GM19239 (cell line): ENCODE measurements at places on chromosomes 11 and 22.

- no peak for DNase-seq
Observed at GRCh38 chr11:98180921-98181320, 839.8 kb upstream of the CNTN5 start.

DNA sequence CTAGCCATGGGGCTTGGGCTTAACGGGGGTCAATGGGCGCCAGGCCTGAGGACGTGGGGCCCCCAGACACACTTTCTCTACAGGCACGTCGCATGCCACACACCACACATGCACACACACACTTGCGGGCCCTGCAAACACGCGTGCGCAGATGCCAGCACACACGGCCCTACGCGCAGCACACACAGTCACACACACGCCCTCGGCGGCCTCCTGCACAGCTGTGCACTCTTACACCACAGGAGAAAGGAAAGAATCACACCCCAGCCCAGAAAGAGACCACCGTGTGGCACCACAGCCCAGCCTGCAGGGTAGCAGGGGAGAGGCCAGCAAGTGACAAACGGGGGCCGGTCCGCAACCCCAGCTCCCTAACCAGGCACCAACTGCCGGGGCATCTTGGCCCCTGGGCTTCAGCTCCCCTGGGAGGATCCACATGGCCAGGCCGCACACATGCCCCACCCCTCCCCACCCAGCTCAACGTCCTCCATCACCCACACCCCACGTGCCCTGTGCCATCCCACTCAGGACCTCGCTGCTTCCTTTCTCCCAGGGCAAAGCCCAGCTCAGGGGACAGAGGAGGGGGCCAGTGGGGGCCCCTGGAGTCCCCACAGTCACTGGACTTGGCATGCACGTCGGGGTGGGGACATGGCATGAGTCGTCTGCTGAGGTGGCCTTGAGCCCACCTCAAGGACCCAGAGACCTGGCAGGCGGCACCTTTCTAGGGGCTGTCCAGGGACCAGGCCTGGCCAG lies 26.3 kb upstream of the TH start:
- no peak for DNase-seq

GRCh38 chr11:65356394-65356972 lies 1.9 kb downstream of the TIGD3 start:
- DNase-seq: no peak

DNA sequence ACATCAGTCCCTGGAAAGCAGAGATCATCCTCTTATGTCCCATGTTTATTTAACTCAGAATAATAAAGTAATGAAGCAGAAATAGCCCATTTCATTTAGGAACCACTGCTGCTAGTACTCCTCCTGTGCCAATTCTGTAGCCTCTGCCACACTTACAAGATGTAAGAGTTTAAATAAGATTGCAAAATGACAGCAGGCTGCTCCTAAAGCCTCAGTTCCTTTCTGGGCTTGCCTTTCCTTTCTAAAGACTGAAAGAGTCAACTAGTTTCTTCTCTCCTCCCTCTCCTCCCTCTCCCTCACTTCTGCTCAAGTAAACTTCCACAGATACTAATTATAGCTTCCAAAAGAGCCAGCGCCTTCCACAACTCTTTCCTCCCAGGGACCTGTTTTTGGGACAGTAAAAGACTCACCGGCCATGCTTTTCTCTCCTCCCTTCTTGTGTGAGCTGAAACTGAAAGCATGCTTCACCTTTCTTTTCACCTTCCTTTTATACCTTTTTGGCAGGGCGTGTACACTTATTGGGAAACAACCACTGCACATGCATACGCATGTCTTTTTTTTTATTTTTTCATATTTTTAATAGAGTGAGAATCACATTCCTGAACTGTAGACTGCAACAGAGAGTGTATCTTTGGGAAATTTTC lies 26.1 kb upstream of the CARD16 start:
- DNase-seq: no peak

DNA sequence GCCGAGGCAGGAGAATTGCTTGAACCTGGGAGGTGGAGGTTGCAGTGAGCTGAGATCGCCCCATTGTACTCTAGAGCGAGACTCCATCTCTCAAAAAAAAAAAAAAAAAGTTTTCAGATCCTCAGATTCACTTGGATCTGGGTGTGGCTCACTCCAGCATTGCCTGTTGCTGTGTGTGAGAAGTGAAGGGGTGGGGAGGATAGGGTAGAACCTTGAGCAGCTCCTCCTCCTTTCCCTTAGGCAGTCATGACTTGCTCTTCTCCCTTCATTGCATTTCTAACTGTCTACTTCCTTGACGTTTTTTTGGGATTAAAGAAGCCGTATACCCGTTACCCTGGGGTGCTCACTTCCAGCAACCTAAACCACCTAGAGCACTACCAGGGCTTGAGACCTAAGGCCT lies 63.1 kb upstream of the YWHAH start:
- DNase-seq: no peak

DNA sequence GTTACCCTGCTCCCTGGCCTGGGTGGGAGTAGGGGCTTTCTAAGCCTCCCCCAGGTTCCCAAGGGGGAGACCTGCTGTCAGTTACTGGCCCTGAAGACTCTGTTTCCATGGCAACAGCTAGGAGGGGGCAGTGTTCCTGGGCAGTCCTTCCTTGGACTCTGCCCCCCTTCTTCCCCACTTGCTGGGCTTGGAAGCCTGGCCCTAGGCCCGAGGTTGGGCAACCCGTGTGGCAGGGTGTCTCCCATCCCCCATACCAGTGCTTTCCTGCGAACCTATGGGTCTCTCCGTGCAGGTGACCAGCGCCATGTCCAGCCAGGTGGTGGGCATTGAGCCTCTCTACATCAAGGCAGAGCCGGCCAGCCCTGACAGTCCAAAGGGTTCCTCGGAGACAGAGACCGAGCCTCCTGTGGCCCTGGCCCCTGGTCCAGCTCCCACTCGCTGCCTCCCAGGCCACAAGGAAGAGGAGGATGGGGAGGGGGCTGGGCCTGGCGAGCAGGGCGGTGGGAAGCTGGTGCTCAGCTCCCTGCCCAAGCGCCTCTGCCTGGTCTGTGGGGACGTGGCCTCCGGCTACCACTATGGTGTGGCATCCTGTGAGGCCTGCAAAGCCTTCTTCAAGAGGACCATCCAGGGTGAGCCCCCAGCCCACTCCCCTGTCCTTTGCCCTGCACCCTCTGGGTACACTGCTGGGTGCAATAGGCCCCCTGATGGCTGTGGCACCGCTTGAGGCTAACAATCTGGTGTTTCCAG lies 1.7 kb downstream of the ESRRA start:
- no peak for DNase-seq

- DNase-seq: no peak
Observed at GRCh38 chr11:15675683-15676082, 561.0 kb downstream of the INSC start.

- no peak for DNase-seq
Observed at GRCh38 chr11:1234054-1234720, 11.3 kb downstream of the MUC5B start.

DNA sequence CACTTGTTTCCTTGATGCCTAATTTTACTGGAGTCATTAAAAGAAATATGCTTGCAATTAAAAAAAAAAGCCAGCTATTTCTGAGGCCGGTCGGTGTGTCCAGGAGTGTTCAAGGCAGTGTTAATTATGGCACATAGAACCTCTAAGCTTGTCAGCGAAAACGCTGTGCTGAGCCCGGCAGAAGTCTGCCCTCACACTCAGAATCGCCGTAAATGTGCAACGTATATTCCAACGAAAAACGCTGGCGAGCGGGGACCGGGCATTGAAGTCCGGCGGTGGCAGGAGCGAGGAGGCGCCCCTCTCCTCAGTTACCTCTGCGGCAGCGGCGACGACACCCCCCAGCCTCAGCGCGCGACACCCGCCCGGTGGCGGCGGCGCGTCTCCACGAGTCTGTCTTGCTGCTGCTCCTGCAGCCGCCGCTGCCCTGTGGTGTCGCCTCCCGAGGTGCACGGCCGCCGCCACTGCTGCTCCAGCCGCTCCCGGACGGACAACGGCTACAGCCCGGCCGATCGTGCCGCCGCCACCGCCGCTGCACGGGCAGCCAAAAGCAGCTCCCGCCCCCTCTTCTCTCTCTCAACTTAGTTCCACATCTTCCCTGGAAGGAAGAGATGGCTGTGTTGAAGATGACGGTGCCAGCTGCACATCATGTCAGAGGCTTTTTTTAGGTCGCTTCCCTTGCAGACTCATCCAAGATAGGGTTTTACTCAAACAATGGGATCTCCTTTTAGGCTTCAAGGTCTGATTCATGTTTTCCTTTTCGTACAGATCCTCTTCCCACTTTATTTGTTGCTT lies 56.0 kb downstream of the JAM3 start:
- DNase-seq: no peak

GRCh38 chr11:73570415-73571114 lies 27.3 kb downstream of the FAM168A start:
- no peak for DNase-seq

- DNase-seq: no peak
Observed at GRCh38 chr11:58594826-58595225, 16.0 kb downstream of the ZFP91 start.

GRCh38 chr11:108873310-108873709 lies 208.4 kb downstream of the DDX10 start:
- no peak for DNase-seq

DNA sequence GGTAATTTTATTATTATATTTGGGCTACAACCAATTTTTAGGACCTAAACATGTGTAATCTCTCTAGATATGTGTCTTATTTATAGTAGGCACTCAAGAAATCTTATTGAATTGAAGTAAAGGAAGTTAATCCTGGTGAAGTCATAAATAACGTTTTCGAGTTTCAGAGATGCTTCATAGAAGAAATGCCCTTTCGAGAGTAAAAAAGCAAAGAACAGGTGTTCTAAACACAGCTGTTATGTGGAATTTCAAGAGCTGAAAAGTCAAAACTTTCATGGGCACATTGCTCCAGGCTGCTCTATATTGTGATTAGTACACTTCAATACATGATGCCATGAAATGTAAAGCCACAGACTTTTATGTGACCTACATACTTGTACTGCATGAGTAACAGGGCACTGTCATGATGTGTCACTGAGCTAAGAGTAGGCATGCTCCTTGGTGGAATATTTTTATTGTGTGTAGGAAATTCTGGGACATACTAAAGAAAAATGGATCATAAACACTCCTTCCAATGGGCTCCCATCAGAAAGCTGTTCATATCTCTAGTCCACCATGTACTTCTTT lies 7.2 kb upstream of the ELMOD1 start:
- no peak for DNase-seq

DNA sequence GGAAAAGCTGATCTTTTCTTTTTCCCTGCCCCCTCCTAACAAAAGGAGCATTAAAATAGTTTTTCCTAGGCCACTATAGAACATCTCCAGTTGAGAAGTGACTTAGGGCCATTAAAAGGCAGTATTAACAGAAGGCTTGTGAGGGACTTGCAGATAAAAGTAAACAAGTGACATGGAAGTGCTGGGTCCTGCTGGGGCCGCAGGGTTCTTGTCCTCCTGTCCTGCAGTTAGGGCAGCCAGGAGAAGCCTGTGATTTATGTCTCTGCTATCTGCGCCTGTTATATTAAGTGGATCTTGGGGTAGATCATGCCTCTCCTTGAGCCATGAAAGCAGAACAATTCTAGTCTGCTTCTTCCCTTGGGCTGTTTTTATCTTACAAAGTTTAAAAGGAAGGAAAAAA lies 271.4 kb upstream of the C11orf87 start:
- DNase-seq: no peak

- no peak for DNase-seq
Observed at GRCh38 chr11:71358122-71358728, 90.0 kb downstream of the DHCR7 start.

GRCh38 chr11:61697078-61697502 lies 16.9 kb downstream of the DAGLA start:
- no peak for DNase-seq

- no peak for DNase-seq
Observed at GRCh38 chr11:7467652-7468051, 17.7 kb upstream of the OLFML1 start.

DNA sequence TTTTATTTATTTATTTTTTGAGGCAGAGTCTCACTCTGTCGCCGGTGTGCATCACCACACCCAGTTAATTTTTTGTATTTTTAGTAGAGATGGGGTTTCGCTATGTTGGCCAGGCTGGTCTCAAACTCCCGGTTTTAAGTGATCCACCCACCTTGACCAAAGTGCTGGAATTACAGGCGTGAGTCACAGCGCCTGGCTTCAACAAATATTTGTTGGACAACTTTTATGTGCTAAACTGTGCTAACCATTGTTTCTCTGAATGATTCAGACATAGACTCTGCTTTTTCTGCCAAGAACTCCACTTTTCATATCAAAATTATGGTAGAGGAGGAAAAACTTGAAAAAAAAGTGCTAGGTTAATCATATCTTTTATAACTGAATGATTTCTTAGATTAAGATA lies 36.3 kb downstream of the MMP7 start:
- DNase-seq: no peak

- no peak for DNase-seq
Observed at GRCh38 chr11:123330471-123330870, 99.6 kb upstream of the GRAMD1B start.

DNA sequence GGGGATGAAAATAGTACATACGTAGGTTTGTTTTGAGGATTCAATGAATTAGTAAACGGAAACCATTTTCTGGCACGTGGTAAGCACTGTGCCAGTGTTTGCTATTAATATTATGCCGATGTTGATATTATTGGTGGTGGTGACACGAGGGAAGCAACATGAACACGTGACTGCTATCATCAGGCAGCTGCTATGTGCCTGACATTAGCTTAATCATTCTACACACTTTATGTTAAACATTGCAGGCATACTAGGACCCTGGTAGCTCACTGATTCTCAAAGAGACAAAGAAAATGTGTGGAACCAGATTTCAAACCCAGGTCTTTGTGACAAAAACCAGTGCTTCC lies 656 bp downstream of the SRRD start:
- no peak for DNase-seq

- no peak for DNase-seq
Observed at GRCh38 chr11:13216711-13217075, 60.9 kb upstream of the BMAL1 start.

GRCh38 chr11:13140028-13140870 lies 131.1 kb downstream of the RASSF10 start:
- peak; percentile 27 for DNase-seq

- no peak for DNase-seq
Observed at GRCh38 chr11:23315286-23315685, 455.0 kb upstream of the CCDC179 start.

- DNase-seq: no peak
Observed at GRCh38 chr11:88704485-88704884, 361.3 kb downstream of the GRM5 start.

DNA sequence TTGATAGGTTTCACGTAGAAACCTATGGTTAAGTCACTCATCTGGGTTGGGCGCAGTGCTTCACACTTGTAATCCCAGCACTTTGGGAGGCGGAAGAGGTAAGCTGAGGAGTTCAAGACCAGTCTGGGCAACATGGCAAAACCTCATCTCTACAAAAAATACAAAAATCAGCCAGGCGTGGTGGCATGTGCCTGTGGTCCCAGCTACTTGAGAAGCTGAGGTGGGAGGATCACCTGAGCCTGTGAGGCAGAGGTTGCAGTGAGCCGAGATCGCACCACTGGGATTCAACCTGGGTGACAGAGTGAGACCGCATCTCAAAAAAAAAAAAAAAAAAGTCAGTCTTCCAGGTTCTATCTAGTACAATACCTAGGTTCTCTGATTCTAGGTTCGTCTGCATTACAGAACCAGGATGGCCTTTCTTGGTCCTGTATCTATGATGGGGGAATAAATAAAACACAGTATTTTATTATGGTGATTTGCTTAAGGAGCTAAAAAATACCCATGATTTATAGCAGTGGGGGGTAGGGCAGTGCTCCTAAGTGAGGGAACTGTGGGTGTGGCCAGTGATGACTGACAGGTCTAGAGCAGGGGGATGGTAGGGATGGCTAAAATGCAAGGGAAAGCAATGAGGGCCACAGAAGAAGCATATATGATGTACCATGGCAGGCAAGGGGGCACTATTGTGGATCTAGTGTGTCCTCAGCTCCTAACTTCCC lies 65.5 kb upstream of the NUP160 start:
- no peak for DNase-seq

GRCh38 chr11:73387594-73388264 lies 11.5 kb downstream of the RELT start:
- DNase-seq: no peak
